Spleen (tissue), 13 donors: ENCODE measurements at places on chromosomes 11 and 22. TPM values are rescaled to one million over a fixed set of nuclear protein-coding genes. Genes with fewer than 3 reads are reported as not detected.

DNA sequence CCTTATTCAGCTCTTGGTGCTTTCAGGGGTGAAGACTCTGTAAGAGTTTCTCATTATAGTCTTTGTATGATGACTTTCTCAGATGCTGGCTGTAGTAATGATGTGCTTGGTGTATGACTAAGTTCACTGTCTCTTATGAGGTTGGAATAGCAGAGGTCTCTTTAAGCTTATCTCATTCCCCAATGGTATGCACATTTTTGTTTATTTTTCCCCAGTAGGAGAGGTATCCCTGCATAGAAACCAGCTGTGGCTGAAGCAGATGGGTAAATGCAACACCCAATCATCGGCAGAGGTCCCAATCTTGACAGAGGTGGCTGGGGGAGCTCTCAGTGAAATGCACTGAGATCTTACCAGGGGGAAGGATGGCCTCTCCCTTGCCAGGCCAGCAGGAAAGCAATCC lies 34.6 kb downstream of the BBOX1 start:
- DNase-seq, result no peak

DNA sequence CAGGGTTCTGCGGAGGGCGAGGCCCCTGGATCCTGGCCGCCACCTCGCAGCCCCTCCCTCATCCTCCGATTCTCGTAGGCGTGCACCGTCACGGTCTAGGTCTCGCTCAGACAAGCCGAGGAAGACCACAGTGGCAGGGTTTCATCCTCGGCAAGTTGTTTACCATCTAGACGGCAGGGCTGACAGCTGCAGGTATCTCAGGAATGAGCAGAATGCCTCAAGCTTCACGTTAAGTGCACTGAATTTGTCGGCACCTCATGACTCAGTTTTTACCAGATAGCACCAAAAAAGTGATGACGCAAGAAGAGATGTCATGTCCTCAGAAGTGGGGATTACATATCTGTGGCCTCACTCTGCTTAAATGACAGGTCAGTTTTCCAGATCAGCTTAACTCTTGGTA lies 35.1 kb downstream of the WT1 start:
- DNase-seq, result no peak

- no peak for DNase-seq
Observed at GRCh38 chr11:7494086-7494745, 8.9 kb downstream of the OLFML1 start.

The SHANK2 gene
- 23.8 TPM for total RNA-seq

The ACRV1 gene
- not detected for total RNA-seq
